ENCODE measurements at places on chromosomes 16 and 17. TPM values are rescaled to one million over a fixed set of nuclear protein-coding genes. Genes with fewer than 3 reads are reported as not detected.

- peak; percentile 85 for DNase-seq
Observed at GRCh38 chr17:34519282-34519681, 60.1 kb upstream of the TMEM132E start.

- DNase-seq = peak; percentile 74
Observed at GRCh38 chr17:44568945-44569858, 11.9 kb downstream of the FZD2 start.

DNA sequence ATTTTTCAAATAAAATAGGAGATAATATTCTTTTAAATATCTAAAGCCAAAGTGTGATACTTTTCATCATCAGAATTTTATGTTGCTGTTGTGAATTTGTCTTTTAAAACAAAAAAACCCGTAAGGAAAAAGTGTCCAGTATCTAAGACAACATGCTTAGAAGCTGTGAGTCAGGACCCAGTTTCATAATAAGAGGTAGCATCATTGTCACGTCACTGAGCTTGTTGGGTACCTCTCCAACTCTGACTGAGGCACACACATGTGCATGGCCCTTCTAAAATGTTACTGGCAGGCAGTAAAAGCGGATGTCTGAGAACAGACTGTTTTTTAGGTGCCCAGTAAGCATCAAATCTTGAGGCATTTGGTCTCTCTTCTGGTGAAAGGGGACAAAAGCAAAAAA is 2.5 kb downstream of the CIAPIN1 start:
- DNase-seq = no peak

DNA sequence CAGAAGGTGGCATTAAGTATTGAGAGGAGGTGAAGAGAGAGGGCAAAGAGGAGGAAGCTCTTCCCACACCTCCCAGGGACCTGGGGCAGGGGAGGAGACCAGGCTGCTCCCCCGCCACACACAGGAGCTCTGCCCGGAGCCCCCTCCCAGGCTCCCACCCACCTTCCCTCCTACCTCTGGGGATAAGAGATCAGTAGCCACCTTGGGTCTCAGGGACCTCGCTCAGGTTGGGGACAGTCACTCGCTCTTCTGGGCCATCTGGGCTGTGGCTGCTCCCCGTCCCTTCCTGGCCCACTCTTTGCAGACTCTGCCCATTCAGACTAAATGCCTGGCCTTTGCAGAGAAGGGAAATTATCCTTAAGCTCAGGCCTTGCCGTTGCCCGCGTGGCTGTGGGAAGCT is 14.9 kb upstream of the C16orf74 start:
- DNase-seq = no peak

GRCh38 chr17:56177361-56177760 is 24.1 kb downstream of the ANKFN1 start:
- DNase-seq = no peak

DNA sequence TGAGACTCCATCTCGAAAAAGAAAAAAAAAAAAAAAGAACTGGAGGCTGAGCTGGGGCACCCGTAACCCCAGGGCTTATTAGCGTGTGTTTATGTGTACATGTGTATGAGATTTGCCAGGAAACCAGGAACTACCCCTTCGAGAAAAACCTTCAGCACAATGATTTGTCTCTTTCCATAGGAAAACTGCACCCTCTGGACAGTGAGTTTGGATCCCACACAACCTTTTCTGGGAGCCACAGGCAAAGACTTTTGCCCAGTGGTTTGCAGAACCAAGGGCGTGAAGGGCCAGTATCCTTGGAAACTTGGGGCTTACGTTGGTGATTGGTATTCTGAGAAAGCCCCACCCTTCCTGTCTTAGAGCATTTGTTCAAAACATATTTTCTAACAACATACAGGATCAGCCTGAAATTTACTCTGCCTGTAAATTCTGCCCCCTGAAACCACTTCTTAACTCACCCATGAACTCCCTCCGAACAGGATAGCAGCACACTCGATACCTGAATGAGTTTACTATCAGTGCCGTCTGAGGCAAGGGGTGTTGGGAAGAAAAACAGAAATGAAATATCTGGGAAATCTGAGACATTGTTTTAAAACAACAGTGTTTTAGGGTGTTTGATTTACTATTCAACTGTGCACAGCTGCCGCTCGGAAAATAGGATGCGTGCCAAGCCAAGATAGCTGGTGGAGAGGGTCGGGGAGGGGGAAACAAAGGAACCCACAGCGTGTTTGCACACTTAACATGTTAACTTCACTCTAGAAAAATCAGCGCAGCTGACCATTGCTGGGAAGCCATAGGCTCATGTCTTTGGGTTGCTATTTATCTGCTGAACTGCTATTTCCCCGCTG is 40.2 kb upstream of the MAF start:
- DNase-seq = no peak

GRCh38 chr17:34797720-34798119 is 163.5 kb downstream of the CCT6B start:
- peak; percentile 88 for DNase-seq

Gene CHST6
- 20.8 TPM for total RNA-seq

Gene GAS7
- total RNA-seq = 4.8 TPM
